ENCODE measurements at places on chromosomes 7 and 10. TPM values are rescaled to one million over a fixed set of nuclear protein-coding genes. Genes with fewer than 3 reads are reported as not detected.

The ARHGAP12 gene
- total RNA-seq, result 61.6 TPM

The DNAJC30 gene
- 1.6 TPM for total RNA-seq

The CCDC126 gene
- total RNA-seq, result 21.4 TPM

The PRRT4 gene
- total RNA-seq, result 6.8 TPM

The FBXL13 gene
- 3.7 TPM for total RNA-seq

The SPDYE16 gene
- not detected for total RNA-seq

The CD36 gene
- total RNA-seq, result 533 TPM

The LHPP gene
- total RNA-seq, result 4.2 TPM

The CRTAC1 gene
- total RNA-seq, result 0.52 TPM

The OLAH gene
- total RNA-seq, result 1.0 TPM

The MUC3A gene
- not detected for total RNA-seq

The COX15 gene
- total RNA-seq, result 30.3 TPM

The FERD3L gene
- not detected for total RNA-seq

The OR2A12 gene
- total RNA-seq, result not detected

The TRPV6 gene
- not detected for total RNA-seq

The TMEM140 gene
- 1.6 TPM for total RNA-seq

Measured in skeletal muscle tissue (tissue), 5 donors.